Coronary artery (tissue), 2 donors: ENCODE measurements at places on chromosomes 1 and 21.

- DNase-seq = no peak
Measured at GRCh38 chr1:94962409-94963265, 35.7 kb upstream of the CNN3 start.

- DNase-seq = no peak
Measured at GRCh38 chr21:36744560-36745231, 45.8 kb downstream of the SIM2 start.

DNA sequence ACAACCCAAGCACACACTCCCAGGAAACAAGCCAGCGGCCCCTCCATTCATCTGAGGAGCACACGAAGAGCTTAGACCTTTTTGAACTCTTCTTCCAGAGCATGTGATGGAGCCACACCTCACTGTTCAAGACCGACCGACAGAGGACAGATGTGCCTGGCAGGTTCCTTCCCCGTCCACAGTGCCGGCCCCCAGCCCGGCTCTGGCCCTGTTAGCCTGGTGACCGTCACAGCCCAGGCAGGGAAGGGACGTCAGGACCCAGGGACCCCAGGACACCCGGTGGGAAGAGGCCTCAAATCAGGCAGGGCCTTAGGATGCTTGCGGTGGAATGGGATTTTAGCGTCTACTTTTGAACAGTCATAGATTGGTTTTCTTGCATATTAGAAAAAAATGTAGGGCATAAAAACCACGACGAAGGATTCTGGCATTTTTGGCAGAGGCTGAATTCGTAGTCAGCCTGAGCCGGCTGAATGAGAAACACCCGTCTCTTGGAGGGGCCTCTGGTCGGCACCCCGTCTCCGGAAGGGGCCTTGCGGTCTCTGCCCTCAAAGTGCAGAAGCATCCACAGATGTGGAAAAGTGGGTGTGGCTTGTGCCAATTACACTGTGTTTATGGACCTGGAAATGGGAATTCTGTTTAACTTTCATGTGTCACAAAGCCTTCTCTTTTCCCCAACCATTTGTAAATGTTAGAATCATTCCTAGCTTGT is 79.3 kb downstream of the SIK1 start:
- no peak for DNase-seq

DNA sequence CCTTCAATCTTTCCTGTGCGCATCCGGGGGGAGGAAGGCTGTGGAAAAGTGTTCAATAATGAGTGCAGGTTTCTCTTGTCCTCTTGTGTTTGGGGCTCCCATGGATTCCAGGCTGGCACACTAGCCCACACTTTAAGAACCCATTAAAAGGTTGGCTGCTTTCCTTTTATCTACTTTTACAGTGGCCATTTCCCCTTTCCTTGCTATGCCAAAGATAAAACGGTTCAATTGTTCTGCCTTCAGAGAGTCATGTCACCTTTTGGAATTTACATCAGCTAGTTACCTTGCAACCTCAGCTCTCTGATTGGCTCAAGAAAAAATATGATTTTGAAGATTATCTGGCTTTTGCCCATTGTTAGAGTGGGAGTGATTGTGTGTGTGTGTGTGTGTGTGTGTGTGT is 182.3 kb downstream of the SDCCAG8 start:
- DNase-seq = no peak

- no peak for DNase-seq
Measured at GRCh38 chr21:16086936-16087335, 357.2 kb downstream of the USP25 start.

DNA sequence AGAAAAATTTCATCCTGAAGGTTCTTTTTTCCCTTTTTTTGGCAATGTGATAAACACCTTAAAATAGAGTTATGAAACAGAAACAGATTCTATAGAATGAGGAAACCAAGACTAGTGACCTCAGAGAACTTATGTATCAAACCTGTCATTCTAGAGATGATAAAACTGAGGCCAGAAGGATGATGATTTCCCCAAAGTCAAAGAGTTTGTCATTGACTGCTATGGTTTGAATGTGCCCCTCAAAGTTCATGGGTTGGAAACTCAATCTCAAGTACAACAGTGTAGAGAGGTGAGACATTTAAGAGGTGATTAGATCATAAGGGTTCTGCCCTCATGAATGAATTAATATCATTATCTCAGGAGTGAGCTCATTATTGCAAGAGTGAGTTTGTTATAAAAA is 13.7 kb upstream of the BEND5 start:
- no peak for DNase-seq

GRCh38 chr1:215710899-215711225 is 143.8 kb downstream of the KCTD3 start:
- no peak for DNase-seq

DNA sequence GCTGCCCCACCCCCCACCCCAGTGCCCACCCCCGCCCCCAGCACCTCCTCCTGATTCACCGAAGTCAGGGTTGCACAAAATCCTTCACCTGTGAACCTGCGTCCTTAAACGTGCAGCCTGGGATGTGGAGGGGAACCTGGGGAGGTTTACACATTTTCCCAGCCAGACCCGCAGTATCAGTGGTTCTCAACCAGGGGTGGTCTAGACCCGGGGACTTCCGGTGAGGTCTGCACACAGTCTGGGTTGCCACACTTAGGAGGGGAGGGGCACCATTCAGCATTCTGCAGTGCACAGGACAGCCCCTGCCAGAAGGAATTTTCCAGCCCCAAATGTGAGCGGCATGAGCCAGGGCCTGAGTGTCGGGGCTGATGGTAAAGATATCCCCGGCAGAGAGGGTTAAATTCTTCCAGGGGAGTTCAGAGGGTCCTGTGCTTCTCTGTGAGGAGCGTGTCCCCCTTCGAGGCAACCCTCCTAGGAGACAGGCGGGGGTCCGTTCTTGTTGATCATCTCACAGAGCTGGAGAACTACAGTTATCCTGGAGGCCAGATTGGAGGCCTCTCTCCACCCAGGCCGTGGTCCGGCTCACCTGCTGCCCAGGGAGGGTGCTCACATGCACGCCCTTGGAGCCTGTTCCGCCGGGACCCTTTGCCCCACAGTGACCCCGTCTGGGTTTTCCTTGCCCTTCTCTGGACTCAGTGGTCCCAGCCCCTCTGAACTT is 113.6 kb downstream of the SIK1 start:
- DNase-seq = no peak
